ENCODE measurements at places on chromosomes 13 and 19.
A peak's percentile ranks its signal among the peaks of the same experiment; 100 is the strongest.

- no peak for DNase-seq
These were observed 5.2 kb downstream of the BRCA2 start for GRCh38 chr13:32320528-32320927.

- peak; percentile 38 for DNase-seq
These were observed 924 bp downstream of the RGCC start for GRCh38 chr13:41458187-41458760.

- no peak for DNase-seq
These were observed 334.8 kb downstream of the SLC7A1 start for GRCh38 chr13:29260684-29261083.

GRCh38 chr13:62418872-62419271 is 1003.2 kb upstream of the PCDH20 start:
- no peak for DNase-seq

DNA sequence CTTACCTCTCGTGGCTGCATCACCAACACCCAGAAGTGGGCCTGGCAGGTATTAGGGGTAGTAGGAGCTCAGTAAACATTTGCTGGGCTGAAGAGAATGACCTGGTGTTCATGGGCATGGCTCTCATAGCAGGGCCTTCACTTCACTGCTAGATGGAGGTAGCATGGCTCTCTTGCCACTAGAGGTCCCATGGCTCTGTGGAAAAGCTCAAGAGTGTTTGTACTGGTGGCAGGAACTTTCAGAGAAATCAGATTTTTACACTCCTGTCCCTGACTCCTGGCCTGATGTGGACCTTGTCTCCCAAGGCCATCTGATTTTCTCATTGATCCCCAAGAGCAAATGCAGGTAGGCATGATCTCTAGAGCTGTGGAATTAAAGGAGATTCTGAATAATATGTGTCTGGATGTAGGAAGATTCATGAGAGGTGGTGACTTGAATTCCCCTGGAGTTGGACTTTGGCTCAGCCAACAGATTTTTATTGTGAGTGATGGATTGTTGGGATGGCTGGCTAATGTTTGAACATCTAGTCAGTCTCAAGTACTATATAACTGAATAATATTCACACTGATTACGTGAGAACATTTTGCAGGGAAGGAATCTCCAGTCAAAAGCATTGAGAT is 5.7 kb downstream of the ZNF574 start:
- DNase-seq, result no peak

DNA sequence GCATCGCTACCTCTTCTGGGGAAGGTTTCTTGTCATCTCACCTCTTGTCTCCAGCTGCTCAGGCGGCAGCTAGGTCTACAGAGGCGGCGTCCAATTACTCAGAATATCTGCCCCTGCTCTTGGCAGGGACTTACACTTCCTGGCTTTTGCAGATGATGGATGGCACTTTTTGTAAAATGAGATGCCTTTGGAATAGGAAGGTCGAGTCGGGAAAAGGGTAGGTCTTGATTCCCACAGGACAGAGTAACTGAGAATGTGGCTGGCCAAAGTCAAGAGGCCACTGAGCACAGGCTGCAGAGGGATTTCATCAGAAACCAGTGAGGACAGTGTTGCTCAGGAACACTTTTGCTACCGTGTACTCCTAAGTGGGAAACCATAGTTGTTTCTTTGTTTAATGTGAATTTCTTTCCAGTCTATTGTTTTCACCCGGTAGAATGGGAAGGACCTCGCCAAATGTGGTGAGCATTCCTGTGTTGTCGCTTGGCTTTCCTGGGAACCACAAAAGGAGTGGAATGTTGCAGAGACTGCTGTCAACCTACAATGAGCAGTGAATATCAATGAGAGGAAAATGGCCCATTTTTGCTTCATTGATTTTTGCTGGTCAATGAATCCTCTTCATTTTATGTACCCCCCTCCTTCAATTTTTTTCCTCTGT is 383.7 kb downstream of the HS6ST3 start:
- DNase-seq, result no peak

GRCh38 chr19:12996406-12997094 is 1.3 kb downstream of the NFIX start:
- DNase-seq, result no peak

DNA sequence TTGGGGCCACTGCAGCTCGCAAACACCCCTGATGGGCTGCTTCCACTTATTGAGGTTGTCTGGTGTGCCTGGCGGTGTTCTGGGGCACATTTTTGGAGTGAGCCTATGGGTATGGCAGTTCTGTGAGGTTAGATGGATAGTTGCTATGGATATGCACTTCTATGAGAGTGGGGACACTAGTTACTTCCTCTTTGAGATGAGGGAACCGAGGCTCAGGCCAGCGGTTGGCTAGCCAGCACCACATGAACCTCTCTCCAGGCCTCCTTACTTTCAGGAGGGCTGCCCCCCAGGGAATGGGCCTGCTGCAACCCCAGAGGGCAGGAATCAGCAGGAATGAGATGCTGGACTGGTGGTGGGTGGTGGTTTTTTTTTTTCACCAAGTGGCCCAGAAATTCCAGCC is 13.5 kb upstream of the PRR19 start:
- DNase-seq, result no peak

DNA sequence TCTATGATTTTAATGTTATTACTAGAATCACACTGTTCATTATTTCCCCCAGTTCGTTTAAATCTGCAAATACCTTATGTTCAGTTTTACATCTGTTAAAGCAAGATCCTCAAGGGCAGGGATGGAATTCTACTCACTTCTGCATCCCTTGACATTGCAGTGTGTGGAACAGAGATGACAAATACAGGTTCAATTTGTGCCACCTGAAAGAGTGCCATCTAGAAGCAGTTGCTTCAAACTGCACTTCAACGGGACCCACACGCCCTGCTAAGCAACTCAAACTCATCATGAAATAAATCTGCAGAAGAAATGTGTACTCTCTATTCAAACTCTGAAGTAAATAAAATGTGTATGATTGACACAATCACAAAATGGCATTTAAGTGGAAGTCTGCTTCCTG is 44.5 kb downstream of the RUBCNL start:
- DNase-seq, result no peak

DNA sequence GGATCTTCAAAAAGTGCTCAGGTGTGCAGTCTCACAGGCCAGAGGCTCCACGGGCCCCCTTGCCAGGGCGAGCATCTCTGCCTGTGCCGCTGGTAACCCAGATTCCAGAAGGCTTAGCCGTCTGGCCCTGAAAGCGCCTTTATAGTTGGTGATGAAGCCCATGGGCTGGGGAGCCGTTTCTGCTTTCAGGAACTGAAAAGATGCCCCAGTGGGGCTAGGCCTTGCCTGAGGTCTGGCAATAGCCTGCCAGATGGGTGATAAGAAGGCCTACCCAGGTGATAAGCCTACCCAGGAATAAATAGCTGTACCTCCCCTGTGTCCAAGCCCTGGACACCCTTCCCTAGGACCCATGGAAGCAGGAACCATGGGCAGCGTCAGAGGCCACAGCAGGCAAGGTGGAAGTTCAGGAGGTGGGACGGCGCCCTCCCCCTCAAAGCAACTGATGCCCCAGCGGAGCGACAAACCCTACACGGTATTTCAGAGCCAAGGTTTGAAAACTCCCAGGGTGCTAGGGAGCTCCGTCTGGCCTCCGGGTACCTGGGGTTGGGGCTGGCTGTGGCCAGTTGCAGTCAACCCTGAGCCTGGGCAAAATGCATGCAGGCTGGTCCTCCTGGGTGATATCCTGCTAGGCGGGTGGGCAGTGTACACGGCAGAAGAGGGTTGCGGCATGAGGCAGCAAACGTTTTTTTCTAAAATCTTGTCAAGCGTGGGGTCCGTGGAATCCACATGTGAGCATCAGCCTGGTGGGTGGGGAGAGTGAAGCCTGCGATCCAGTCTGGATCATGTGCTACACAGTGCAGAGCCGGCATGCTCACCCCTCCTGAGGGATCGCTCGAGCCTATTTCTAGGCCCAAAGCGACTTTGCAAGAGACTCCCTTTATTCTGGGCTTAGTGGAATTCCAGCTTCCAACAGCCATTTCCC is 45.3 kb downstream of the ACTN4 start:
- DNase-seq, result no peak

- DNase-seq, result no peak
These were observed 1.7 kb upstream of the ADM5 start for GRCh38 chr19:49687566-49688316.

- DNase-seq, result no peak
These were observed 15.1 kb downstream of the HPN start for GRCh38 chr19:35056513-35057063.

DNA sequence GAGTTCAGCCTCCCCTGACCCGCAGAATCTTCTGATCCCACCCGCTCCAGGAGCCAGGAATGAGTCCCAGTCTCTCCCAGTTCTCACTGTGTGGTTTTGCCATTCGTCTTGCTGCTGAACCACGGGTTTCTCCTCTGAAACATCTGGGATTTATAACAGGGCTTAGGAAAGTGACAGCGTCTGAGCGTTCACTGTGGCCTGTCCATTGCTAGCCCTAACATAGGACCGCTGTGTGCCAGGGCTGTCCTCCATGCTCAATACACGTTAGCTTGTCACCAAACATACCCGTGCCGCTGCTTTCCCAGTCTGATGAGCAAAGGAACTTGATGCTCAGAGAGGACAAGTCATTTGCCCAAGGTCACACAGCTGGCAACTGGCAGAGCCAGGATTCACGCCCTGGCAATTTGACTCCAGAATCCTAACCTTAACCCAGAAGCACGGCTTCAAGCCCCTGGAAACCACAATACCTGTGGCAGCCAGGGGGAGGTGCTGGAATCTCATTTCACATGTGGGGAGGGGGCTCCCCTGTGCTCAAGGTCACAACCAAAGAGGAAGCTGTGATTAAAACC is 1.1 kb upstream of the APOE start:
- DNase-seq, result no peak

DNA sequence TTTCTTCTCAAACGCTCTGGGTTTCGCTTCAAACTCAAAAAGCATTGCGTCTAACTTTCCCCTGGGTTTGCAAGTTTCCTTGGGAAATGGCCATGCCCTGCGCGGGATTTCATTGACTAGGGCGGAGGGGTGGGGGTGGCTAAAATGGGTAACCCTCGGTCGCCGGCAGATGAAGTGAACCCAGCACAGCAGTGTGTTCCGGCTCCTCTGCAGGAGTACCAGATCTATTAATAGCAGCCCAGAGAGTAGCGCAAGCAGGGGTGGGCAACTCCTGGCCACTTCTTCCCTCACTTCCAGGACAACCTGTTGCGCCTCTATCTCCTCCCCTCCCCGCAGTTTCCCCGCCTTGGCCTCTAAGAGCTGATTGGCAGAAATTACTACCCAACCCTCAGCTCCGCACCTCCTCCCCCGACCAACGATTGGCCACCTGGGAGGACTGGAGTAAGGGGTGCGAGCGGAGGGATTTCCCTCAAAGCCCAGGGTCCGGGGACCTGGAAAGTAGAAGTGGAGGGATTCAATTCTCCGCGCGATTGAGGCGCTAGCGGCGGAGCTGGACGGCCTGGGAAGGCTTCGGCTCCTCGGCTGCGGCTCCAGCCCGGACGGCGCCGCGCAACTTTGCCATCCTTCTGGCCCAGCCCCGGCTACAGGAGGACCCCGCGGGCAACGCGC is at the start of gene FREM2:
TSS of gene FREM2 (plus strand) at position 501 of the 669 bp plus-strand sequence. CDS start 268 bp downstream, outside the sequence.
- DNase-seq, result no peak

- DNase-seq, result no peak
These were observed 5.0 kb downstream of the KIRREL2 start for GRCh38 chr19:35861640-35862160.

DNA sequence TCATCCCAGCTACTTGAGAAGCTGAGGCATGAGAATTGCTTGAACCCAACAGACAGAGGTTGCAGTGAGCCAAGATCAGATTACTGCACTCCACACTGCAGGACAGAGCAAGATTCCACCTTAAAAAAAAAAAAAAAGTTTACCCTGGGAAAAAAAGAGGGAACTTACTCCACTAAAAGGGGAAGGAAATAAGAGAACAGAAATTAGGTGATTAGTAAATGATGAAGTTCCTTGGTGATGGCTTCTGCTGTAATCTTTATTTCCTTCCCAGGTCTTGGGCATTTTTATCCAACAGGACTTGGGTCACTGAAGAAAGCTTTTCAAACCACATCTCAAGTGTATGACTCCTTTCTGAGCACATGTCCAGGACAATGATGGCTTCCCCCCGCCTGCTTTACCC is 9.3 kb downstream of the ZNF780A start:
- DNase-seq, result no peak

- no peak for DNase-seq
These were observed 20.7 kb upstream of the ZNF507 start for GRCh38 chr19:32324631-32325285.

GRCh38 chr19:19459707-19460251 is 54.3 kb downstream of the GATAD2A start:
- DNase-seq, result peak; percentile 61

DNA sequence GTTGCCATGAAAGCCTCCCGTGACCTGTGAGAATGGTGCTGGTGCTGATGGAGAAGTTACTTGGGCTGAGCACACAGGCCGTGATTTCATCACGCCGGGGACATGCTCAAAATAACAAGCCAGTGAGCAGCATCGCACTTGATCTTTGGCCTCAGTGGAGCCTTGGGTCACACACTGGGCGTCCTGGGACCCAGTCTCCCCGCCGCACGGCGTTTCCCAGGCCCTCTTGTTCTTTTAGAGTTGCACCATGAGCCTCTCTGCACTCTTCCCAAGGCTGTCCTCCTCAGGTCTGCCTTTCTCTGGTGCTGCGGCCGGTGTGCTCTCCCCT is 9.5 kb upstream of the NDUFS7 start:
- no peak for DNase-seq

- no peak for DNase-seq
These were observed 53.6 kb downstream of the LMO7 start for GRCh38 chr13:75689686-75690085.

DNA sequence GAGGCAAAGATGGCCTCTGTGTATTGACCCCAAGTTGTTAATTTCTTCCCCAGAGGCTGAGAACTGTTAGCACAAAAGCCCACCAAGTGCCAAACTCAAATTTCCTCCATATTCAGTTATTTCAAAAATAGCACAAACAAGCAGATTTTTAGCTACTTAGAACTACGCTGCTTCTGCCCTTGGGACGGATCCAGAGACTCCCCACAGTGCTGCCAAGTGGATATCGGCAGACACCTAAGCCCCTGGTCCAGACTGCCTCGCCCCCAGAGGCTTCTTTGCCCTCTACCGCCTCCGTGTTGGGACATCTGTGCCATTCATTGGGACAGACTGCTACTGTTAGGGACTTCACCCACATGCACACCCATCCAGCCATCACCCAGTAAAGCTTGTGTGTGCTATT is 188.3 kb downstream of the POSTN start:
- DNase-seq, result no peak
